ENCODE measurements at places on chromosomes 6 and 20. TPM values are rescaled to one million over a fixed set of nuclear protein-coding genes. Genes with fewer than 3 reads are reported as not detected.

GRCh38 chr20:44481719-44482416, 6.2 kb downstream of the TTPAL start:
- H3K27me3 ChIP-seq = no peaks in the 10 kb centered on the region
- H3K4me3 ChIP-seq = no peak overlapping the region
- no peaks in the 10 kb centered on the region for H3K4me1 ChIP-seq
- no peak overlapping the region for H3K27ac ChIP-seq

GRCh38 chr6:134245706-134246105, 72.2 kb downstream of the SGK1 start:
- peaks cover 22% of the 10 kb centered on the region for H3K4me1 ChIP-seq
- no peaks in the 10 kb centered on the region for H3K36me3 ChIP-seq
- H3K4me3 ChIP-seq = no peak overlapping the region

GRCh38 chr20:62120990-62121775, 1.1 kb upstream of the LSM14B start:
- peak overlapping the region; percentile 94 for H3K4me3 ChIP-seq
- peaks cover 13% of the 10 kb centered on the region for H3K4me1 ChIP-seq
- DNase-seq = no peak
- H3K27ac ChIP-seq = peak overlapping the region; percentile 94
- H3K36me3 ChIP-seq = peaks cover 6% of the 10 kb centered on the region
- peaks cover 17% of the 10 kb centered on the region for H3K27me3 ChIP-seq

Gene CD2AP
- 29.5 TPM for total RNA-seq

Data from type B pancreatic cell (in vitro differentiated cells).